ENCODE measurements at places on chromosomes 11 and 22. TPM values are rescaled to one million over a fixed set of nuclear protein-coding genes. Genes with fewer than 3 reads are reported as not detected.

The HPX gene
- not detected for total RNA-seq

The HINFP gene
- total RNA-seq = 26.4 TPM

The MAPK8IP2 gene
- total RNA-seq = 2.3 TPM

The KRTAP5-7 gene
- total RNA-seq = not detected

The CHRNA10 gene
- total RNA-seq = 0.78 TPM

The MTCH2 gene
- total RNA-seq = 38.3 TPM

- no peak for ATAC-seq
Observed at GRCh38 chr22:19788661-19789225, 28.2 kb downstream of the TBX1 start.

- peak; percentile 59 for ATAC-seq
Observed at GRCh38 chr11:59560290-59560701, 49.0 kb downstream of the OR4D9 start.

DNA sequence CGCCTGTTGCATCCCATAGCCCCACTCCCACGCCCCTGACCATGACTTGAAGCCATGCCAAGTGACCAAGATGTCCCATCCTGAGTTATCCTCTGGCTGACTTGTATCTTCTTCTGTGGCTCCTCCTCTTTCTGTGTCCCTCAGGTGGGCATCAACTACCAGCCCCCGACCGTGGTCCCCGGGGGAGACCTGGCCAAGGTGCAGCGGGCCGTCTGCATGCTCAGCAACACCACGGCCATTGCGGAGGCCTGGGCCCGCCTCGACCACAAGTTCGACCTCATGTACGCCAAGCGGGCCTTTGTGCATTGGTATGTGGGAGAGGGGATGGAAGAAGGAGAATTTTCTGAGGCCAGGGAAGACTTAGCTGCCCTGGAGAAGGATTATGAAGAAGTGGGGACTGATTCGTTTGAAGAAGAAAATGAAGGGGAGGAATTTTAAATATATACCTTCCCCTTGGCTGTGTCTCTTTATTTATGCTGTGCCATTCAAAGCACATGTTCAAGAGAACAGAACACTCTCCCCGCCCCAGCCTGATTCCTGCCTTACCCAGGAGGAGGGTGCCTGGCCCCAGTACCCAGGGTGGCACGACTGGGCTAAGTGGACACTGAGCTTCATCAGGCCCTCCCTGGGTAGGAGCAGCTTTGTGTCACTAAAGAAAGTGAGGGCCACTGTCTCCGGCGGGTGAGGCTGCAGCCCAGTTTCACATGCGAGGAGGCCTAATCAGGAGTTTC is 19.1 kb upstream of the USP18 start:
- no peak for ATAC-seq

DNA sequence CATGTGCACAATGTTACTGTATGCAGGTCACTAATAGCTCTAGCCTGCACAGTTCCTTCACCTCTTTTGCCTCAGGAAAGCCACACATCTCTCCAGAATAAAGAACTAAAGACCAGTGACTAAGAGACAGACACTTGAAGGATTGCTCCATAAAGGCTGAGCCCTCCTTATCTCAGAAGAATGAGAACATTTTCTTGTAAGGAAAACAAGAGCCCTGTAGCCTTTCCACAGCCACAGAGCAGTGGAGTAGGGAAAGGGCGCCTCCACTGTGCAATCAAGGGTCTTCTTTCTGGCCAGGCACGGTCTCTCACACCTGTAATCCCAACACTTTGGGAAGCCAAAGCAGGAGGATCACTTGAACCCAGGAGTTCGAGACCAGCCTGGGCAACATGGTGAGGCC is 202.6 kb upstream of the TMEM45B start:
- no peak for ATAC-seq

DNA sequence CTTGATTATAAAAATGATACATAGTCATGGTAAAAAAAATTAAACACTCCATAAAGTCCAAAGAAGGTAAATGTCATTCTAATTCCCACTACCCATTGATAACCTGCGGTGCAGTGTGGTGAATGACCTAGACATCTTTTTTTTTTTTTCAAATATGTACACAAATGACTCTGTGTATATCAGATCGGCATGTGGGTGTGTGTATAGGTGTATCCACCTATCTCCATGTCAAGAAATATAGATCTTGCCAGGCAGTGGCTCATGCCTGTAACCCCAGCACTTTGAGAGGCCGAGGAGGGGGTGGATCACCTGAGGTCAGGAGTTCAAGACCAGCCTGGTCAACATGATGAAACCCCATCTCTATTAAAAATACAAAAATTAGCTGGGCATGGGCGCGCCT is 18.4 kb upstream of the CBX6 start:
- ATAC-seq = no peak

- ATAC-seq = no peak
Observed at GRCh38 chr11:62613291-62613778, 278 bp downstream of the ROM1 start.

DNA sequence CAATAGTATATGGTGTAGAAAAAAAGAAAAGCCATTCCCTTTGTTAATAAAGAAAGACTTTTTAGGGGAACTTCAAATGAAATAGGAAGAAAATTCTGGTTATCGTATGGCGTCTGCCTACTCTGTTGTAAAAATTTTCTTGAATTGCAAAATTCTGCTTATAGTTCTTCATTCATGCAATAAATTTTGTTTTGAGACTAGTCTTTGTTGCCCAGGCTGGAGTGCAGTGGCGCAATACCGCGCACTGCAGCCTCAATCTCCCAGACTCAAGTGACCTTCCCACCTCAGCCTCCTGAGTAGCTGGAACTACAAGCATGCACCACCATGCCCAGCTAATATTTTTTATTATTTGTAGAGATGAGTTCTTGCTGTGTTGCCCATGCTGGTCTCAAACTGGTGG is 5.8 kb downstream of the DDIAS start:
- no peak for ATAC-seq

DNA sequence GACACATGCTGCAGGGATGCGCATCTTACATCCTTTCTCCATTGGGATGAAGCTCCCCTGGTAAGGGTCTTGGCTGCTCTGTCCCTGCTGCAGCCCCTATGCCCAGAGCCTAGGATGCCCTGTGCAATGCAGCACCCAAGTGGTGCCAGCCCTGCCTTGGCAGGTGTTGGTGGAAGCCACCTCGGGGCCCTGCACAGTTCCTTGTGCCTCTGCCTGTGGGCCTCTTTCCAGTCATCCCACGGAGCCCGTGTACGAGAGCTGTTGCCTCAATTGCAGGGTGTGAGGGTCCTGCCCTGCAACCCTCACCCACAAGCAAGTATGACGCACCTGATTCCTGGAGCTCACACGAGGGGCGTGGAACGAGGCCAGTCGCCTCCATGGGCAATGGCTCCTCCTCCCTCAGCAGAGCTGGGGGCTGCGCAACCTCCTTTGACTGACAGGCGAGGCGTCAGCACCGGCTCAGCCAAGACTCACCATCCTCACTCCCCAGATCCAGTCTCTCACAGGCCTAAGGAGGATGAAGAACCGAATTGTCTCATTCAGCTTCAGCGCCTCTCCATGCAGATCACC is 719.6 kb downstream of the BRD1 start:
- ATAC-seq = no peak

GRCh38 chr11:6319704-6320410 is 444 bp downstream of the CAVIN3 start:
- ATAC-seq = peak; percentile 93

- ATAC-seq = peak; percentile 82
Observed at GRCh38 chr11:122115524-122116379, at the start of gene BLID. Gene BLID (minus strand): TSS chr11:122116215. CDS start chr11:122115922, 293 bp downstream.

- peak; percentile 72 for ATAC-seq
Observed at GRCh38 chr11:57514538-57515331, 767 bp downstream of the SLC43A1 start.

DNA sequence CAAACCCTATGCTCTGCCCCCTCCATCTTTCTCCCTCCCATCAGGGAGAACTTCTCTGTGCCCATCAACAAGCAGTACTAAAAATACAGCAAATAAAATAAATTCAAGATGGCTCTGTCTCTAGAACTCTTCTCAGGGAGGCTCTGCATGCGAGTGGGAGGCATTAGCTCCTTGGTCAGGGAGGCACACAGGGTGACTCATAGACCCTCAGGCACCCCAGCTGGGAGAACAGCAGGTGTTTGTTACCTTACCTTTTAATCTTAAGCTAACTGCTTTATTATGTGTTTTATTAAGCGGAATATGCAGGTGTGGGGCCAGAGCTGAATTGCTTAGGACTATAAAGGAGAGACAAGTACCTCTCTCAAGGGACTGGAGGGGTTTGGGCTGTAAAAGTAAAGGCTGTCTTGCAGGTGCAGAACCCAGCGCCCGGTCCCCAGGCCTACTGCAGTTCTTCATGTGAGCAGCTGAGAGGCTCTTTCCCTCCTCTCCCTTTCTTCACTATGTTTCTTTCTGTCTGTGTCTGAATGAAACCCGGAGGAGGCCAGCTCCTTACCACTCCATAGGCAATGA is 20.8 kb downstream of the CSNK2A3 start:
- no peak for ATAC-seq

- peak; percentile 66 for ATAC-seq
Observed at GRCh38 chr22:36445158-36445668, 36.2 kb downstream of the TXN2 start.

DNA sequence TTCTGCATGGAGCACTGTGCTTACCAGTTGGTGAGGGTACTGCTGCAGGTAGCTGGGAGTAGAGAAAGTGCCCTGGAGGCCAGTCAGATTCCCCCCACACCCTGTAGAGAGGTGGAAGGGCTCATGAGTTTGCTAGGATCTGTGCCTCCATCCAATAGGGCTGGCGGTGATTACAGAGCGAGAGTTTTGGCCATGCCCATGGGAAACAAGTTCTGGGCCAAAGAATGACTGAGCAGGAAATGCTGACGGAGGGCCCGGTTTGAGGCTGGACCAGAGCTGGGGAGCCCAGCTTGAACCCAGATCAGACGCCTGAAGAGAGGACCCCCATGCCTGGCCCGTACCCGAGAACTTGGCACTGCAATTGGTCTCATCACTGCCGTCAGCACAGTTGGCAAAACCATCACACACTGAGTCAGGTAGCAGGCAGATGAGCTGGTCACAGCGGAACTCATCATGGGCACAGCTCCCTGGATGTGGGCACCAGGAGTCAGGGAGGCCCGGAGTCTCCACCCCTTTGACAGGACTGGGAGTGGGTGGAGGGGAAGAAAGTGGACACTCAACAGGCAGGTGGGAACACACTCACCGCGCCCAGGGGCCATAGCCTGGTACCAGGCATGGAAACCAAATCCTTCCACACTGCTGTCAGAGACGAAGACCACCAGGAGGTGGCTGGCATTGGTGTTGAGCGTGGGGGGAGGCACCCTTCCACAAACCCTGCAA is 2.1 kb downstream of the MFRP start:
- ATAC-seq = no peak

DNA sequence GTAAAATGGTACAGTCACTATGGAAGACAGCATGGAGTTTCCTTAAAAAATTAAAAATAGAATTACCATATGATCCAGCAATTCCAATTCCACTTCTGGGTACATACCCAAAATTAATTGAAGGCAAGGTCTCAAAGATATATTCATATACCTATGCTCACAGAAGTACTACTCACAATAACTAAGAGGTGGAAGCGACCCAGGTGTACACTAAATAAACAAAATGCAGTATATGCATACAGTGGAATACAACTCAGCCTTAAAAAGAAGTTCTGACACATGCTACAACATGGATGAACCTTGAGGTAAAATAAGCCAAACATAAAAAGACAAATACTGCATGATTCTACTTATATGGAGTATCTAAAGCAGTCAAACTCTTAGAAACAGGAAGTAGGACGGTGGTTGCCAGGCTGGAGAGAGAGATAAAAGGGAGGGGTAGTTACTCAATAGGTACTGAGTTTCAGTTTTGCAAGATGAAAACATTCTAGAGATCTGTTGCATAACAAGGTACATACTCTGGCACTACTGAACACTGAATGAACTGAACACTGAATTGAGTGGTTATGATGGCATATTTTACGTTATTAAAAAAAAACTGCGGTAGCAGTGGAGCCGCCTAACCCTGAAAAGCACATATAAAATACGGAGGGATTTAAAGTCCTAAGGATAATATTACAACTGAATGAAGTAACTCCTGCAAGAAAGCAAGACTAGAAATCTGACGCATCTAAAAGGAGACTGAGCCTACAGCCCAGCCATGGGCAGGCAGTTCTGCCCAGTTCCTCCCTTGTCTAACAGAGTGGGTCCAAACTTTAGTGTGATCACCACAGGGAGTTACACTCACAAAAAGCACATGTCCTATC is 12.8 kb downstream of the DGCR2 start:
- ATAC-seq = peak; percentile 95

DNA sequence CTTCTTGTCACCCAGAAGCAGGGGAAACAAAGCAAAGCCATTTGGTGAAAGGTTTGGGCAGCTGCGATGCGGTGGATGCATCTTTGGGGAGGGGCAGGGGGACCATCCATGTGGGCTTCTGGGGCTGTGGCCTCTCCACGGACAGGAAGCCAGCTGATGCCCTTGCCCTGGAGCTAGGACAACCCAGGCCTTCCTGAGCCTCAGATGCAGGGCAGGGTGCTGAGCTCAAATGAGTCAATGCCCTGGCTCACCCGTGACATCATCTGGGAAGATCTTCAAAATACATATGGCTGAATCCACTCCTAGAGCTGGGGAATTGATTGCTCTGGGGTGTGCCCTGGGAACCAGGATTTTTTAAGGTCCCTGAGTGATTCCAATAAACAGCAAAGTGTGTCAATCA is 1418.2 kb downstream of the TBC1D22A start:
- ATAC-seq = no peak

DNA sequence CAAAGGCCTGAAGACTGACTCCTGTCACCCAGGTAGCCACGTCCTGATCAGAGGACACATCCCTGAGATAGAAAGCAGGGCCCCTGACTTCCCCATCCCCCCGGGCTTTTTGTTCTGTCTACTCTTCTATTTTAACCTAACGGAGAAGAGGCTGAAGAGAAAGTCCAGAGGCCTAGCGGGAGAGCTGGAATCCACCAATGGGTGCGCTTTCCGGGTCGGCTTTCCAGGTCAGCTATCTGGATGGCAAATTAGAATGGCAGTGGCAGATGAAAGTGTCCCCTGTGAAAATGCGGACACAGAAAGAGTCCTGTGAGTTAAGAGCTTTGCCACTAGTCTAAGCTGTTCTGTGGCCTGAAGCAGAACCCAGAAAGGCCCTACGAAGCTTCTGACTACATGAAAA is 13.1 kb upstream of the SERPING1 start:
- no peak for ATAC-seq

- peak; percentile 51 for ATAC-seq
Observed at GRCh38 chr22:36913427-36914389, at the start of gene CSF2RB. Gene CSF2RB (plus strand): TSS chr22:36913628. CDS start chr22:36922208, 8,580 bp downstream.
